Activated CD8-positive, alpha-beta memory T cell treated with anti-CD3 and anti-CD28 coated beads for 1 hour (primary cell): ENCODE measurements at places on chromosomes 7 and 10.

- no peak for DNase-seq
Observed at GRCh38 chr7:126700807-126701604, 551.7 kb downstream of the GRM8 start.

DNA sequence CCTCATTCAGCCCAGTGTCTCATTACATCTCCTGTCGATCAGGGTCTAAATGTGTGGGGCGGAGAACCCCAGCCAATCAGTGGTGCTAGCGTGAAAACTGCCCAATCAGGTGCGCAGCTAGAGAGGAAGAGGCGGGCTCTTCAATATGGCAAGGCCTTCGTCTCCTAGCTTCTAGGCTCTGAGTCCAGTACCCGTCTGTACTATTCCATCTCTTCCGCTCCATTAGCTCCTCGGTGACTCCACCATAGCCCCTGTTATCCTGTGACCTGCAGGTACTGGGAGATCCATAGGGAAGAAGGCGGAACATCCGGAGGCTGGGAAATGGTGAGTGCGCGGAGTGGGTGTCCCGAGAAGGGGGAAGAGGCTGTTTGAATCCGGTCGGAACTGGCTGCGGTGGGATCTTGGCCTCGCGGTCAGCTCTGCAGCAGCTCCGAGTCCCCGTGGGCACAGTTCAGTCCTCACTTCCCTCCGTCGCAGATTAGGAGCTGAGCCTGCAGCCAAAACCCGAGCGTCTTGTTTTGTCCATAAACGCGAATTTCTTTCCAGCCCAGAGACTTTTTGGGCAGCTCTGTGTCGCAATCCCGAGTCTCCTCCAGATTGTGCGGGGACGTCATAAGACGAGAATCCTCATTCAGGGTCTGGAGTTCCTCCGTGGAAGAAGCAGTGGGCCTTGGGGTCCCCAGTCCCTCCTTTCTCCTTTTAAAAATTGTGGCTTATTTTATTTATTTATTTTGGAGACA lies at the start of gene ZNF727:
TSS of gene ZNF727 (plus strand) at position 134 of the 740 bp plus-strand sequence. CDS start at position 322, 188 bp downstream.
- no peak for DNase-seq

GRCh38 chr10:63133821-63134557 lies 861 bp downstream of the NRBF2 start:
- DNase-seq, result no peak

DNA sequence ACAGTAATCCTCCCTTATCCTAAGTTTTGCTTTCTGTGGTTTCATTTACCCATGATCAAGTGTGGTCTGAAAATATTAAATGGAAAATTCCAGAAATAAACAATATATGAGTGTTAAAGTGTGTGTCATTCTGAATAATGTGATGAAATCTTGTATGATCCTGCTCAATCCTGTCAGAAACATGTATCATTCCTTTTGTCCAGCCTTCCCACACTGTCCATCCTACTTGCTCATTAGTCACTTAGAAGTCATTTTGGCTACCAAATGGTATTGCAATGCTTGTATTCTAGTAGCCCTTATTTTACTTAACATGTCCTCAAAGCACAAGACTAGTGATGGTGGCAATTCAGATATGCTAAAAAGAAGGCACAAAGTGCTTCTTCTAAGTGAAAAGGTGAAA lies 1211.2 kb upstream of the SORCS1 start:
- DNase-seq, result no peak

- DNase-seq, result no peak
Observed at GRCh38 chr7:128265906-128266300, 24.8 kb downstream of the LEP start.

GRCh38 chr10:110802551-110803238 lies 69.0 kb upstream of the PDCD4 start:
- no peak for DNase-seq

DNA sequence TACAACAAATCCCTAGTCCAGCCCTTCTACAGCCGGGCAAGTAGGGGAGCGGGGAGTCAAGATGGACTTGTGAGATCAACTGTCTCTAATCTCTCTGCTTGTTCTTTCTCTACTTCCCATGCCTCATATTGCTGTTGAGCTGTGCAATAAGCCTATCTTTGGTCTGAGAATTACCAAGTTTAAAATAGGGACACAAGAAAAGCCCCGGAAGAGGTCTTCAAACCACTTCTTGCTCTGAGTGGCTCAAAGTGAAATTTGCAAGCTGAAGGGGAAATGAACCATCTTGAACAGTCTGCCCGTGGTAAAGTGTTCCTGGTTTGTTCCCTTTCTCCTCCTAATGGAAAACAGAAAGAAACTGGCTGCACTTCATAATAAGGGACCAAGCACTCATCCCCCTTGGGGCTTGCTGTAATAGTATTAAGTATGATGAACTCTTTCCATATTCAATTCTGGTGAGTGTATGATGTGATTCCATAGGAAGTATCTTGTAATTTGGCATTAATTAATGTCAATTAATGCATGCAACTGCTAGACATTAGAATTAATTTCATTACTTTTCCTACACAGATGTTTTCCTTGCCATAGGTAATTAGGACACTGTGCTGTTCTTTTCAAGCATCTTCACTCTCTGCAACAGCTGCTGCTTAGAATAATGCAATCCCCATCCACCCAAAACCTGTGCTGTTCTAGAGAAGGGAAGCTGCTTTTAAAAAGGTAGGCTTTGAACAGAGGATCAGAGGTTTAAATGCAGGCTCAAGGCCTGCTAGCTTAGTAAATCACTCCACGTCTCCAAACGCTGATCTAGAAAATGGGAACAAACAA lies 449.6 kb downstream of the SORCS1 start:
- DNase-seq, result no peak
